ENCODE measurements at places on chromosomes 3 and 15.

- DNase-seq = peak; percentile 33
These were observed 26.4 kb upstream of the PDE8A start for GRCh38 chr15:84955089-84955848.

- DNase-seq = no peak
These were observed 201.6 kb upstream of the NANOGP8 start for GRCh38 chr15:35286721-35287120.

DNA sequence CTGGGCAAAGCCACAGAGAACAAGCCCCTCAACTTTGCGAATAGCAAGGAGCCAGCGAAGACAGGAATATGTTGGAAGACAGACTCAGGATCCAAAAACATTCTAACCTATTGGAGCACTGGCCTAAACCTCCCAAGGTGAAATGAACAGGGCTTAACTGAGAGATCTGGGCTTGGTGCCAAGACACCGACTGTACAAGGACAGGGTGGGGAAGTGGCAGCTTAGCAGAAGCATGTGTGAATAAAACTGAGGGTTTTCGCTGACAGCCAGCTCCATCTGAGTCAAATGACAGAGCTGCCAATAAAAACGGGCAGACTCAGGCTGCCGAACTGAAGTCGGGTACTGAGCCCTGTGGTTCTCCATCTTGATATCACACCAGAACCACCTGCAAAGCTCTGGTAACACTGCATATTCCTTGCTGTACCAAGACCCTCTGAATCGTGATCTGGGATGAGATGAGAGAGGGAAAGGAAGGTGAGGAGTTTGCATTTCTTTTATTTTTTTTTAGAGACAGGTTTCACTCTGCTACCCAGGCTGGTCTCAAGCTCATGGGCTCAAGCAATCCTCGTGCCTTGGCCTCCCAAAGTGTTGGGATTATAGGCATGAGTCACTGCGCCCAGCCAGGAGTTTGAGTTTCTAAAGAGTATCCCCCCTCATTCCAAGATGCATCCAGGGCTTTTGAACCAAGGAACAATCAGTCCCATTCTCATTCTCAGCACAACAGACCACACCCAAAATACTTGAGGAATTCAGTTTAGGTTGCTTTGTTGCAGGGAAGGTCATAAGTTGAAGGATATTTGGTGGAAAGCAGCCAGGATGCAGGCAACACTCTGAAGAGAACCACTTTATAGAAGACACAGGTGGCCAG is 6.0 kb upstream of the PLCB2 start:
- peak; percentile 68 for DNase-seq

DNA sequence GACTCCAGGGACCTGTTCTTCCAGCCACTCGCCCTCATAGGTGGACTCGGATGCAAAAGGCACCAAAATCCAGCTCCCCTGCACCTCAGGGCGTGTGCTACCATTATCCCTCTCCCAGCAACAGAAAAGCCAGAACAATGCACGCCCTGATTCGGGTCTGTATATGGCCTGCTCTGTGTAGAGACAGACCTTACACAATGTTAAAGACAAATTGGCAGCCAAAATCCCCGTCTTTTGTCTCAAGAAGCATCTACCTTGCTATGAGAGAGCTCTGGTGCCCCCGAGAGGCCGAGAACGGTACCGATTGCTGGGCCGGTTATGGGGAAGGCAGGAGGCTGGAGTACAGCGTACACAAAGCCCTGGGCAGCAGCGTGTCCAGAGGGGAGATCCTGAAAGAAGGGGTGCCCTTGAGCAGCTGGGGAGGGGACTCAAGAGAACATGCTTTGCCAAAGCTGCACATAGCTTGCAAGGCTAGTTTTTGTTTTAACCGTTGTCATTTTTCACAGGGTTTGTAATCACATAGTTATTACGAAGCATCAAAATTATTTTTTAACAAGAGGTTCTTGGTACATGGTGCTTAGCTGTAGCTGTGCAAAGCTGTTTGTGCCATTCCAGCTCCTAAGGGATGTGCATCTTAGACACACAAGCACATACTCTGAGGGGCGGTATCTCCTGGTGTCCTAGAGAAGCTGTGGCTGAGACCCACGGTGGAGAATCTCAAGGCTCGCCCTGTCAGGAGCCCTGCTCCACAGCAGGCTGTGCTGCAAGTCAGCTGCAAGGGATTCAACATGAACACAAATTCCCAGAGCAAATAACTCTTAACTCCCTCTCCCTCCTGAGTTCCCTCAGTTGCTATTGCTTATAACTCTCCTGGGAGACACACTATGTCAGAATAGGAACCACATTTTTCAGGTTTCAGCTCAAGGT is 461.5 kb upstream of the PPP2R3A start:
- DNase-seq = no peak

GRCh38 chr15:96182736-96183513 is 147.6 kb upstream of the NR2F2 start:
- DNase-seq = no peak

GRCh38 chr15:69631005-69631404 is 178.4 kb downstream of the RPLP1 start:
- no peak for DNase-seq

GRCh38 chr3:61043156-61043555 is 208.1 kb downstream of the FHIT start:
- no peak for DNase-seq

DNA sequence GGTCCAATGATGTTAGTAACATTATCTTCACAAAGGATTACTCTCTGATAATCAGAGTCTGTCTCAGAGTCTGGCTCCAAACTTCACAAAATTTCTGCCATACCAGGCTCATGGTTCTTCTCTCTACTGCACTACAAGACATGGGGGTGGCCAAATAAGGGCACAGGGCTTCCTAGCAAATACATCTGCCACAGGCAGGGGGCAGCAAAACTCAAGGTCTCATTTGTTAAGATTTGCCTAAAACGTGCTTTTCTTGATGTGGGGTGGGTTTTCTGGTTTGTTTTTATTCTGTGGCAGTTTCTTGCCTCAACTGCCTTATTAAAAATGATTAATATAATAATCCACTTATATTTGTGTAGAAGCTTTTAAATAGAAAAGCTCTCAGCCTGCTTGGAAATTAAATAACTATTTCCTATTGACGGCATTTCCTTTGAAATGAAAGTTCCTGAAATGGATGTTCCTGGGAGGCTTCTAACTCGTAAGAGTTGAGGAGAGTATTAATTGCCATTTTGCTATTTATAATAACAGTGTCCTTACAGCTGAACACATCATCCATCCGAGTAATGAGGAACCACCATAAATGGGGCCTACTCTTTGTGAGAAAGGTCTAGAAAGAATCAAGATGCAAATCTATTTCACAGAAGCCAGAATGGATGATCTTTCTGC is 53.8 kb downstream of the SST start:
- DNase-seq = peak; percentile 51

- DNase-seq = no peak
These were observed 243.4 kb downstream of the WNT5A start for GRCh38 chr3:55243678-55244077.

GRCh38 chr15:84591815-84592214 is 9.0 kb upstream of the ZSCAN2 start:
- DNase-seq = no peak

- no peak for DNase-seq
These were observed 83.6 kb downstream of the NCEH1 start for GRCh38 chr3:172627057-172627809.

GRCh38 chr15:35309886-35310285 is 224.8 kb upstream of the NANOGP8 start:
- no peak for DNase-seq

GRCh38 chr3:78969483-78969882 is 798.3 kb downstream of the ROBO1 start:
- DNase-seq = no peak
